ENCODE measurements at places on chromosomes 12 and 14. TPM values are rescaled to one million over a fixed set of nuclear protein-coding genes. Genes with fewer than 3 reads are reported as not detected.

- DNase-seq, result no peak
Measured at GRCh38 chr14:72169521-72169920, 237.3 kb downstream of the RGS6 start.

DNA sequence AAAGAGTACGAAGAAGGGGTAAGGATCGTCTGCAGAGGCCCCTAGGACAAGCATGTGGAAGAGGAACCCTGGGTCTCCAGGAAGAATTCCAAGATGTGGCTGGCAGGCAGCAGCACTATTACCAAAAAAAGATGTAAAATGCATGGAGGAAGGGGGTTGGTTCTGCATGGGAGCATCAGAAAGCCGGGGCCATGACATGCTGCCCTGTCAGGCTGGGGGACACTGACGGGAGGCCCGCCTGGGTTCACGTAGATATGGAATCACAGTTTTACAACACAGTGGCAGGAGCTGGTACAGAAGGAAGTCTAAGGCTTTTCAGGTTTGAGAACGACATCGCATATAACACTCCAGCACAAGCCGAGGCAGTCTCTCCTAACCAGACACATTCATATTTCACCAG is 150.0 kb upstream of the GSC start:
- DNase-seq, result no peak

- DNase-seq, result no peak
Measured at GRCh38 chr14:71780075-71780474, 152.2 kb upstream of the RGS6 start.

AMHR2 gene
- polyA plus RNA-seq, result not detected

GALNT16 gene
- not detected for polyA plus RNA-seq

DNA sequence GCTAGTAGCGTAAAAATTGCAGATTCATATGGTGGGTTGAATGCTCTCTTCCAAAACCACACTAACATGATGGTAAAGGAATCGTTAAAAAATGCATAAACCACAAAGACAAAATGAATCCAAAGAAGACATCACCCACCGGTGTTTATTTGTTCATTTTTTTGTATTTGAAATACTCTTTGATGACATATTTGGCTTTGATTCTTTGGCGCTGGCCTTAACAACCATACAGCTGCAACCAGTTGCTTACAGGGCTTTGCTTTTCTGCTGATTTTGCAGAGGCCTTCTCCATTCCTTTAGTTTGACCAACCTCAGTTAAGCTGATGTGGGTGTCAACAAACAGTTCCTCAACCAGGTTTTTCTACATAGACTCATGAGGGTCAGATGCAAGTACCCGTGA is 103.5 kb downstream of the CACNA1C start:
- DNase-seq, result no peak

TBC1D30 gene
- not detected for polyA plus RNA-seq

DNA sequence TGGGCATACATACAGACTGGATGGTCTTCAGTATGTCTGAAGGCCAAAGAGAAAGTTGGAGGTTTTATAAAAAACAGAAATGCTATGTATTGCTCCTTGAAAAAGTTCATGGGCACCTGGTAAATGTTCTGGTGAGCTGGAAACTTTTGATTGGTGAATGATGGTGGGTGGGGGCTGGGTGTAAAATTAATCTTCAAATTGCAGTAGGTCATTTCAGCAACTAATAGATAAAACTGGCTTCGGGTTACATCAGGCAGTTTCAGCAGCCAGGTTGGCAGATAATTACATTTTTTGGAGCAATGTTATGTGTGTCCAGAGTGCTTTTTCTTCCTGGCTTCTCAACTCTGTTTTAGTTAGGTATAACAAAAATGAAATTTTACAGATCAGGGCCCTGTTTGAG is 35.3 kb downstream of the SDR9C7 start:
- DNase-seq, result no peak

- no peak for DNase-seq
Measured at GRCh38 chr12:115979351-115979750, 298.1 kb downstream of the MED13L start.

DNA sequence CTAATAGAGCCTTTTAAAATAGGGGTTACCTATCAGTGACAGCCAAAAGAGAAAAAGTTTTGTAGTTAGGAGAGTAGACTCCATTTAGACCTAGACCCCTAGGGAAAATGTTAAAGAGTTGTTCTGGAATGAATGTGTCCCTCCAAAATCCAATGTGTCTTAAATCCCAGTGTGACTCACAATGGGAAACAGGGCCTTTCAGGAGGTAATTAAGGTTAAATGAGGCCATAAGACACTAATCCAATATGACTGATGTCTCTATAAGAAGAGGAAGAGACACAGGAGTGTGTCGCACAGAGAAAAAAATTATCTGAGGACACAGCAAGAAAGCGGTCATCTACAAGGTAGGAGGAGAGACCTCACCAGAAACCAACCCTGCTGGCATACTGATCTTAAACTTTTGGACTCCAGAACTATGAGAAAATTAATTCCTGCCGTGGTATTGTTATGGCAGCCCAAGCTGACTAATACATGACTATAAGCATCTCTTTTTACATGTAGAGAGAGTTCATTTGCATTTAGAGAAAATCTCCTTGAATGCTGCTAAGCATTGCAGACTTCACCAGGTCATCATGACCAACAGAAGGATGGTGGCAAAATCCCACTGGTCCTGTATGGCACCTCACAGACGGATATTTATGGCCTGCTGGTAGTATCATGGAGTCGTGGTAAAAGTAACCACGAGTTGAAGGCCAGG is 259.6 kb upstream of the TMTC1 start:
- no peak for DNase-seq

Measured in naive B cell (primary cell).